RWPE1 (cell line): ENCODE measurements at places on chromosomes 12 and 14.

DNA sequence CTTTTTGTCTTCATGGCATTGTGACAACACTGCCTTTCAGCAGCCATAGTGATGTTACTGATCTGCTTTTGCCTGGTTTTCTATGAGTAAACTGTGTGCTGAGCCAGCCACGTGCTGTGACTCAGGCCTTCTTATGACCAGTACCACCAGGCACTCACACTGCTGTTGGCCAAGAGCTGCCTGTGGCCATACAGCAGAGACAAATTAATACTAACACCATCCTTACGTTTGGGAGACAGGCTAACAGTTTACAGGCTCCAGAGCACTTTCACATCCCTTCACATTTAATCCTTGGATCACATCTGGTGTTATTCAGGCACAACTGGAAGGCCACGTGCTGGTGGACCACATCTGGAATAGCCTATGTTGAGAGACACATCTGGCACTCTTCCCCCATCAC lies 377.9 kb downstream of the CCDC91 start:
- DNase-seq: peak; percentile 38

GRCh38 chr14:105333613-105334364 lies 19.2 kb downstream of the PACS2 start:
- DNase-seq: no peak

GRCh38 chr14:22483863-22484593 lies 105.0 kb downstream of the DAD1 start:
- no peak for DNase-seq

DNA sequence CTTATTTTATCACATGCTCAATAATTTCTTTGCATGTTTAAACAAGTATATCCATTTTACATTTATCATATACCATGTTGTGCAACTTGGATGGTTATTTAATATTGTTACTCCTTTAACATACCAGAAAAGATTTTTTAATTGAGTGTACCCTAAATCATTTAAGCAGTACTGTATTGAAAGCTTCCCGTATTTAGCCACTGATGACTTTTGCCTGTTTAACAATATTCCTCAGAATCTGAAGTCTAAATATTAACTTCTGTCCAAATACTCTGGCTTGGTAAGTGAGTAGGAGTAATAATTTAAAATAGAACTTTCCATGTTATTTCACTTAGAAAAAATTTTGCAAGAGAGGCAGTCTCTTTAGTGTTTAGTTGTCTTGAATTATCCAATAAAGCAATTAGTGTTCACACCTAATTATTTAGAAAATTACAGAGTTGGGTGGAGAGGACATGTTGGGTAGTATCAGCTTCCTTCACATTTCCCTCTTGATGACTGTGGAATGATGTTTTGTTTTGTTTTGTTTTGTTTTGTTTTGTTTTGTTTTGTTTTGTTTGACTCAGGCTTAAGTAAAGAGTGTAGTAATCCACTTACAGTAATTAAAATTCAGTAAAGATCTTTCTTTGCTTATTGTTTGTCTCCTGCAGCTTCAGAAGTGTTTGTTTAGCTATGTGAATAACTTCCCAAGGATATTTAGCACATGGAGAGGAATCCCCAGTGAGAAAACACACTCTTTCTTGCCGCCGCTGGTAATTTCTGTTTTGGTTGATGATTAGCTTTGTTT lies 59.5 kb downstream of the DAAM1 start:
- DNase-seq: no peak

DNA sequence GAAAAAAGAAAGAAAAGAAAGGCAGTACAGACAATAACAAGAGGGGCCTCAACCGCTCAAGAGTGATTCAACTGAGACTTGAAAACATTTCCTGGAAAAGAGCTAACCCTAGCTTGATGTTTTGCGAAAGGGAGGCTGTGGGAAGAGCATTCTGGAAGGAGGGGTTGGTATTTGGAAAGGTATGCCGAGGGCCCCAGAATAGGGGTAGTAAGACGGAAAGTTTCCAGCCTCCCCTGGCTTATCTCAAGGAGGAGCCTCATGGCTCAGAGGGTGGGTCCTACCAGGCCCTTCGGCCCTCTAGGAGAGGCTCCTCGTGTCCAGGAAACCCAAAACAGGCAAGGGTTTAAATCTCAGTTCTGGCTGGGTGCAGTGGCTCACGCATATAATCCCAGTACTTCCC lies 8.4 kb downstream of the RNU4-2 start:
- no peak for DNase-seq

DNA sequence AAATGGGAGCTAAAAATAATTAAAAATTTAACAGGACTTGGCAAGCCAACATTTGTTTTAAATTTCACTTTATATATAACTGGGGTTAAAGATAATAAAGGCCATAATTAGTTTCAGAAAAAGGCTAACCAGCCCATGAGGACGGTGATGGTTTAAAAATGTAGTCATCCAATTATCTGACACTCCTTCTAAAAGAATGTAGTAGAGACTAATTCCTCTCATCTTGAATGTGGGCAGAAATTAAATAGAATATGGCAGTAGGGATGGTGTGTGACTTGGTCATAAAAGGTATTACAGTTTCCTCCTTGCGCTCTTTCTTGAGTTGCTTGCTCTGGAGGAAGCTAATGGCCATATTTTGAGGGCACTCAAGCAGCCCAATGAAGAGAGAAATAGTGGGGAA lies 49.1 kb upstream of the PTPRB start:
- no peak for DNase-seq

GRCh38 chr12:53709671-53710070 lies 17.6 kb downstream of the CALCOCO1 start:
- DNase-seq: no peak

DNA sequence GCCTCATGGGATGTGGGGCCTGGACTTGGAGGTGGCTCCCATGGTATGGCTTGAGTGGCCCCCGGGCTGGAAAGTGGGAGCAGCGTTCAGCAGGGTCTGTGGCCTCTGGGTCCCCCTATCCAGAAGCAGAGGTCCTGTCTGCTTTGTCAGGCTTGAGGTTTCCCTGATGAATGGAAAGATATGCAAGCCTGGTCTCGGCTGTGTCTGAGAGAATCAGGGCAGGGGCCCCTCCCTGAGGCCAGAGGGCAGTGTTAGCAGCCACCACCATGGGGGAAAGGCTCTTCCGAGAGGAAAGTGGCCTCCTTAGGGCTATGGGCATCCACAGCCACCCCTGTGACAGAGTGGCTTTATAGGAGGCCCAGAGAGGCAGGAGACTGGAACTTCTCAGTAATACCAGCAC lies 128.2 kb downstream of the VRK1 start:
- no peak for DNase-seq

GRCh38 chr12:67202011-67202677 lies 67.0 kb upstream of the CAND1 start:
- no peak for DNase-seq

- no peak for DNase-seq
Observed at GRCh38 chr12:113246478-113247122, 25.3 kb downstream of the TPCN1 start.

- DNase-seq: no peak
Observed at GRCh38 chr12:57157588-57158173, 10.3 kb upstream of the LRP1-AS start.

DNA sequence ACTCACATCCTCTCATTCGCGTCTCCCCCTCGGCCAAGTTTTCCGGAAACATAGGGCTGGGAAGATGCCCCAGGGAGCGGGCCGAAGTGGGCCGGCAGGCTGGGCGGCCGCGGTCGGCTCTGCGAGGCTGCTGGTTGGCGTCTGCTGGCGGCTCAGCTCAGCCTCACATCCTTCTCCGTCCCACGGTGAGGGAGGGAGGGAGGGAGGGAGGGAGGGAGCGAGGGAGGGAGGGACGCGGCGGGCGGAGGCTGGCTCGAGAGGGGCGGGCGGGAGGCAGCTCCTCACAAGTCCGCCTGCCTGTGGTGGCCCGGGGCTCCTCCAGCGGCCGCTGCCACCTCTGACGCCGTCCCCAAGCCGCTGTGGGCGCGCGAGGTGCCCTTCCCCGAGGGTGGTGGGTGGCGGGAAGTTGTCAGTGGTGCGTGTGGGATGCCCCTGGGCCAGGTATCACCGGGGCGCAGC lies 93.8 kb downstream of the RFLNA start:
- peak; percentile 75 for DNase-seq

DNA sequence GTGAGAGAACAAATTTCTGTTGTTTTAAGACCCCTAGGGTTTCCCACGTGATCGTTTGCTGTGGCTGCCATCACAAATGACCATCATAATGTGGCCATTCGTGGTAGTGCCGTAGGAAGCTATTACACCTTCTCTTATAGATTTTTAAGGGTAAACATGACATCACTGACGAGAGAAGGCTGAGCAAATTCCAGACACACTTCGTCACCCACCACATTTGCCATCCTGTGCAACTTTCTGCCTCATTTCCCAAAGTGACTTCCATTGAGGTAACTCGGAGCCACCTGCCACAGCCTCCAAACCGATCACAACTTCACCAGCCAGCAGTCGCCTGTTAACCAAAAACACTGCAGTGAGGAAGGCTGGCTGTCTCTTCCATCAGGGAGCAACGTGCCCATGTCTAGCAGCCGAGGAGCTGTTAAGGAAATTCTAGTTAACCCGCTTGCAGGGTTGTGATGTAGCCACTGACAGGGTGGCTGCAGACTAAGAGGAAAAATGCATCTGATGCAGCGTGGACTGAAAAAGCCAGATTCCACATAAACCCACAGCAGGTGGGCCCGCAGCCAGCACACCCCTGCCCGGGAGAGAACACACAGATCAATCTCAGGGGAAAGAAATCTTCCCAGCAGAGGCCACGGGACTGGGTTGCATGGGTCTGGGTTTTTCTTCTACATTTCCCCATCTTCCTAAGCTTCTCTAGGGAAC lies 44.6 kb downstream of the CCDC85C start:
- no peak for DNase-seq

DNA sequence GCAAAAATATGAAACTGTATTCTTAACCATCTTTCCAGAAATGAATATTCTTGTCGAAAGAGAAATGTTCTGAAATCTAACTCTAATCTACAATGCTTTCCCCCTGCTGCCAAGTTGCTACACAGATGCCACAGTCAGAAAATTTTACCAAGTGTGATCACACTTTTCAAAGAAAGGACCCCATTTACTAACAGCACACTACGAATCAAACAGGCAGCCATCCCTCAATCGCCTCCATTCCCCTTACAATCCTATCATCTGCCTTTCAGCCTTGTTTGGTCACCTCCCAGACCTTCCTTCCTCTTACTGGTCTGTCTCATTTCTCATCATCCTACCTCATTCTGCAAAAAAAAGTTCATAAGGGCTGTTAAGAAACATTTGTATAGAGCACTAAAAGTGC lies 190.1 kb downstream of the MED13L start:
- DNase-seq: no peak

GRCh38 chr14:95355422-95355821 lies 35.7 kb upstream of the CLMN start:
- DNase-seq: no peak

GRCh38 chr12:130146176-130146931 lies 15.9 kb upstream of the FZD10 start:
- no peak for DNase-seq

DNA sequence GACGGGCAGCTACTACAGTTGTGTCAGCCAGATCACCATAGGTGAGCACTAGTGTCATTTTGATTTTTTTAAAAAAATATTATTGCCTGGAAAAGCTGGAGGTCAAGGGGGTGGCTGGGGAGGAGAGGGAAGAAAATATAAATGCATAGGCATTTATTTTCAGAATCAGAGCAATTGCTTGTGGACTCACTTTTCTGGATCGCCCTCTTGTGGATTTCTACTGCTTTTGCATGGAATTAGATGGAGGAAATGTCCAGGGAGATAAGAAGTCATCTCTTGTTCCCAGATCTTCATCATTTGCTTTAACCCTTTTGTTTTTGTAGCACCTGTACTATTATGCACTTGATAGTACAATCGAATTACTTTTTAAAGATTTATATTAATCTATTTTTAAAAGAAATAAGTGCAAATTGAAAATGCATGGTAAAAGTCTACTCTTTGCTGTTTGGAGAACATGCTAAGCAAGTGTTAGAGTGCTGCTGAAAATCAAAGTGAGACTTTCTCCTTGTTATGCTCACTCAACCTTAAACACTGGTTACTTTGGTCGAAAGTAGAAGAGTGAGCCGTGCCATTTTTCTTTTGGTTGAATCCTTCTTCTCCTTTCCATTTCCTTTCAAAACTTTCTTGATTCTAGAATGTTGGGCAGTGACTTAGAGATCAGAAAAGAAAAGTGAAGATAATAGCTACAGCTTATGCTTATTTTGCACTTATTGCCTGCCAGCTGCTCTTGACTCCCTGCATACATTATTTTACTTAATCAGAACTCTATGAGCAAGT lies 60.6 kb upstream of the ANO4 start:
- no peak for DNase-seq

- no peak for DNase-seq
Observed at GRCh38 chr12:92601176-92601575, 101.6 kb upstream of the PLEKHG7 start.

DNA sequence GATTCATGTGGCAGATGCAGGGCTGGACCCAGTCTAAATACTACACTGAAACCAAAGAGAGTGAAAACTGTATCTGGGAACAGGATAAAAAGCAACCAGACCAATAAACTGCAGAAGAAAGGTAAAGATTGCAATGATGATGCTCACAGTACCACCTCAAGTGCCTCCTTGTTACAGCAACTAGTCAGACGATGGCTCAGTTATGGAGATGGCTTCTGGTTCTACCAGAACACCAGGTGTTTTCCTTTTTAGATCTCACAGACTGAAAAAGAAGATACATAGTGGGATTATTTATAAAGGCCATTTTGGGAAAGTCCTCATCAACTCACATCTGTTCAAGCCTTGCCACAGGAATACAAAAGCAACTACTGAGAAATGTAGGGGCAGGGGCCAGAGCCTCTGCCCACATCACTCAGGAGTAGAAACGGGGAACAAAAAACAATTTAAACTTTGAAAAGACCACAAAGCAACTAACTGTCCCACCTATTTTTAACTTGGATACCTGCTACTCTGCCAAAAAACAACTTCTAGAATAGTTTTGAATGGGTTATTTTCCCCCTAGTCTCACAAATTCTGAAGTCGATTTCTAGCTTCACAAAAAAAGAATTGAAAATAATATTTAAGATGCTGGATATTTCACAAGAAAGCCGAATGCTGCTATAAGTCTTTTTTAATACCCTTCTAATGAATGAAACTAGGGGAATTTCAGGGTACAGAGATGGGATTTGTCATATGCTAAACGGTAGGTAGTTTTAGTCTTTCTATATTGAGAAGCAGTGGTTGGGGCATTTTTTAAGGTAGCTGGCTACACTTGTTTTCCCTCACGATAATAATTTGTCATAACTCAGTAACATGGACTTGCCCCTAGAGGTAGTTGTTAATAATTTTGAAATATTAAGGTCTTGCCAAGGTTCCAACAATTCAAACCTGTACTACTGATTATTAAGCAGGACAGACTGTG lies 197.2 kb upstream of the TMPO start:
- DNase-seq: no peak
